ENCODE measurements at places on chromosomes 11 and 22.

- DNase-seq = no peak
Measured at GRCh38 chr22:45548991-45549761, 46.5 kb downstream of the FBLN1 start.

GRCh38 chr11:36702330-36703054 lies 104.5 kb upstream of the RAG2 start:
- DNase-seq = no peak

DNA sequence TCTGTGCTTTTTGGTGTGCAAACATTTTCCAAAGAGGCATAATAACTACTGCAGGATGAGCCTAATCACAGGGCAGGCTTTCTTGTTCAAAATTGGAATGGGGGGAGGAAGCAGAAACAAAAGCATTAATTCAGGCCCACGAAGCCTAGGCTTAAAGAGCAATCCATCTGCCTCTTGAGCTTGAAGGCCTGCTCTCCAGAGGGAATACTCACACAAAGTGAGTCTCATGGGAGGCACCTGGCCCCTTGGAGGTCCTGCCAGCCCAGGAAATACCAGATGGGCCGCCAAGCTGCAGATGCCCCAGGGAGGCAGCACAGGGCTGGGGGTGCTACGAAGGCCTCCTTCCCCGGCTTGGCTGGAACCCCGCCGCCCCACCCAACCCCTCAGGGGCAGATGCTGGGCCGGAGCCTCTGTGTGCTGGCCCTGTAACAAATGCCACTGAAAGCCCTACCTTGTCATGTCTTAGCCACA lies 39.3 kb upstream of the COMT start:
- no peak for DNase-seq

GRCh38 chr11:76062733-76063132 lies 143.6 kb downstream of the WNT11 start:
- no peak for DNase-seq

DNA sequence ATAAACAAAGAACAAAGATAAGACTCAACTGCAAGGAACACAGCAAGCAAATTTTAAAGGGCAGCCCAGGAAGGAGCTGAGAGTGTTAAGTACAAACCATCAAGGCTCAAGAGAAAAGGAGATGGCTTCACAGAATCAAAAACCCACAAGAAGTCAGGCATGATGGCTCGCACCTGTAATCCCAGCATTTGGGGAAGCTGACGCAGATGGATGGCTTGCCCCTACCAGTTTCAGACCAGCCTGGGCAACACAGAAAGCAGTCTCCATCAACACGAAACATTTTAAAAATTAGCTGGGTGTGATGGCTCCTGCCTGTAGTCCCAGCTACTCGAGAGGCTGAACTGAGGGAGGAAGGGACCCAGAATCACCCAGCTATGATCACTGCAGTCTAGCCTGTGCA lies 32.6 kb downstream of the MAPK1 start:
- DNase-seq = no peak

DNA sequence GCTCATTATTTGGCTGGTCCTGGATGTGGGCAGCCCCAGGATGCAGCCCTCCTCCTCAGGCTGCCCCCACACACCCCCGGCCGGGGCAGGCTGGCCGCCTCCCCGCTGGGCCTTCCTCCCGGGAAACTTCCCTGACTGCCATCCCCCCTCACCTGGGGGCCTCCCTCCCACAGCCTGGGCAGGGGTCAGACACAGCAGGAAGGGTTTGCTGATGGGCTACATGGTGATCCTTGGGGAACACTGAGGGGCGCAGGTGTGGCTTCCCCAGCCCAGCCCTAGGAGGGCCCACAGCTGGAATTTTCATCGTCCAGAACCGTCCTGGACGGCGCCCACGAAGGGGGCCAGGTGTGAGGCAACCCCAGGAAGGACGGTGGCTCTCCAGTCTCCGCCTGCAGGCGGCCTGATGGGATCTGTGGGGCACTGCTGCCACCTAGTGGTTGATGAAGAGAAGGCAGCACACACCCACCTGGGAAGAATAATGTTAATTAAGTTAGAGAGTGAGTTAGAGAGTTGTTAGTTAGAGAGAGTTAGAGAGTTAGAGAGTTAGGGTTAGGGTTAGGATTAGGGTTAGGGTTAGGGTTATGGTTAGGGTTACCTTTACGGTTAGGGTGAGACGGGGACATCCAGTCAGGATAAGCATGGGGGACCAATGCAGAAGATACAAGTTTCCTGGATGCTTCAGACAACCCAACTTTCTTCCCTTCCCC lies 75.9 kb upstream of the PRR5 start:
- peak; percentile 52 for DNase-seq

- no peak for DNase-seq
Measured at GRCh38 chr22:31752096-31752847, 1.5 kb upstream of the DEPDC5 start.

- no peak for DNase-seq
Measured at GRCh38 chr11:130389335-130389935, 39.0 kb downstream of the ADAMTS8 start.

DNA sequence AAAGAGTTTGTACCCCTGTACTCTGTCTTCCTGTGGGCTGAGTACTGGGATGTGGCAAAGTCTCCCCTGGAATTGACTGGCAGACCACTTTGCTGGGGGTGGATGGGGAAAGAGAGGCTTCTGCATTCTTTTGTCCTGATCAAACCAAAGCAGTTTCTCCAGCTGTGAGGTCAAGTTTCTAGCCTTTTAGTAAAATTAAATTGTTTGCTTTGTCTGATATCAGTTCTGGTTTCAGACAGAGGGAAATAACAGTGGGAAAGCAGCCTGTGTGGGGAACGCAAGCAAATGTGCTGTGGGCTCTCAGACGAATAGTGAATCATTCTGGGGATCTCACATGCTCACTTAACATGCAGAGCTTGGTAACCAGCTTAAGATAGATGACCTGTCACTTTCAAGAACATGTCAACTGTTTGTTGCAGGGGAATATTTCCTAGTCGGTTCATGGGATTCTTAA lies 151.6 kb downstream of the FAT3 start:
- DNase-seq = no peak

GRCh38 chr11:79046366-79046765 lies 394.5 kb downstream of the TENM4 start:
- DNase-seq = no peak

GRCh38 chr11:117064275-117064674 lies 34.0 kb downstream of the SIK3 start:
- no peak for DNase-seq

DNA sequence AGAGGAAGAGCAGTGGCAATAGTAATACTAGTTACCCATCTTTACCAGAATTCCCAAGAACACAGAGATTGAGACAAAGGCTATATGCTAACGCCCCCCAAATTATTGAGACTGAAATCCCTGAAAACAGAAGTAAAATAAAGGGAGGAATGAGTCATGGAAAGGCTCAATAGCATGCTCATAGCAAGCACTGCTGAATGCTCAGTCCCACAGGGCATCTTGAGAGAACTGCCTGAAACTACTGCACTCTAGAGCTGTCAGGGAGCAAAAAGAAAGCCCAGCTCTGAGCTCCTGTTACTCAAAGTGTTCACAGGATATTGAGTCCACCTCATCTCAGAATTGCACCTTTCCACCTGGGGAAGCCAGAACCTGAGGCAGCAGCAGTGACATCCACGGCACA lies 44.1 kb upstream of the FIBIN start:
- no peak for DNase-seq

DNA sequence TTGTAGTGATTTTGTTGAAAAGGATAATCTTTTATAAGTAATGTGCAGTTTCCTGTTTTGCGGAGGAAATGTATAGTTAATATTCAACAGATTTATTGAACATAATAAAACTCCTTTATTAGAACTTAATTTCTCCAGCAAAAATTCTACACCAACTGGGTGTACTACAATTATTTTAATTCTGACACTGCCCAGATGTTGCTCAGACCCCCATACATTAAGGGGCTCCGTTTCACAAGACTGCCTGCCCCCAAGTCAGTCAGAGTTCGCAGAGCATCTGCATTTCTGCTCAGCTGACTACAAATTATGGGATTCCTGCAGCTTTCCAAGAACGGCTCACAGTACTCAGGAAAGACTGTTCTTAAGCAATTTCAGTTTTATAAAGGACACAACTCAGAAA lies 6.2 kb downstream of the CEP57 start:
- DNase-seq = no peak

GRCh38 chr22:23064381-23065068 lies 5.8 kb upstream of the GNAZ start:
- DNase-seq = no peak

DNA sequence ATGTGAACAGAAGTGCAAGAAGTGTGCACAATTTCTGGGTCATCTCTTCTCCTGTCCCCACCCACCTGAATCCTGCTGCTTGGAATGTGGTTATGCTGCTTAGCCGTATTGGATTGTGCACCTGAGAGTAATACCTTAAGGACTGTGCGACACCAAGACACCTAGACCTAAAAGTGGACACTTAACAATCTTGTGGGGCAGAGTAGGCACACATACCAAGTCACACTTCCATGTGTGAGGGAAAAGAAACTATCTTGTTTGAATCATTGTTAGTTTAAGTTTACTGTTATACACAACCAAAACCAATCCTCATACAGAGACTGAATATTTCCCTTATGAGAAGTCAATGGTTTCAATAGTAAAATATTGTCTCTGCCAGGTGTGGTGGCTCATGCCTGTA lies 93.7 kb downstream of the CCDC83 start:
- no peak for DNase-seq

DNA sequence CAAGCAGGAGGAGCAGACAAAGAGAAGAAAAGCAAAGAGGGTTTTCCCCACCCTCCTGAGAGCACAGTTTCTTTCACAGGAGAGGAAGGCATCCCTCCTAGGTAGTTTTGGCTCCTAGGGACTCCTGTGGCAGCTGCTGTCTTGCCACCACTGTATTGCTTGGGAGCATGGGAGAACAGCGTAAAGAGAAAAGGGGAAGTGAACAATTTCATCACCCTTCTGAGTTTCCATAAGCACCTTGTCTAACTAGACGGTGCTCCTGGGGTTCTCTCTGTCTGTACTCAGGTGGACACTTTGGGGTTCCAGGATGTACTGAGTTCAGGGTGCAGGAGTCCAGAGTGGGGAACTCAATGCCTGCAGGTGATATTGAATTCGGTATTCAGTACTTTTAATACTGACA lies 1430.5 kb downstream of the TBC1D22A start:
- no peak for DNase-seq

- no peak for DNase-seq
Measured at GRCh38 chr22:48138855-48139254, 1376.4 kb downstream of the TBC1D22A start.

GRCh38 chr11:60143768-60144167 lies 39.1 kb downstream of the MS4A6A start:
- no peak for DNase-seq

DNA sequence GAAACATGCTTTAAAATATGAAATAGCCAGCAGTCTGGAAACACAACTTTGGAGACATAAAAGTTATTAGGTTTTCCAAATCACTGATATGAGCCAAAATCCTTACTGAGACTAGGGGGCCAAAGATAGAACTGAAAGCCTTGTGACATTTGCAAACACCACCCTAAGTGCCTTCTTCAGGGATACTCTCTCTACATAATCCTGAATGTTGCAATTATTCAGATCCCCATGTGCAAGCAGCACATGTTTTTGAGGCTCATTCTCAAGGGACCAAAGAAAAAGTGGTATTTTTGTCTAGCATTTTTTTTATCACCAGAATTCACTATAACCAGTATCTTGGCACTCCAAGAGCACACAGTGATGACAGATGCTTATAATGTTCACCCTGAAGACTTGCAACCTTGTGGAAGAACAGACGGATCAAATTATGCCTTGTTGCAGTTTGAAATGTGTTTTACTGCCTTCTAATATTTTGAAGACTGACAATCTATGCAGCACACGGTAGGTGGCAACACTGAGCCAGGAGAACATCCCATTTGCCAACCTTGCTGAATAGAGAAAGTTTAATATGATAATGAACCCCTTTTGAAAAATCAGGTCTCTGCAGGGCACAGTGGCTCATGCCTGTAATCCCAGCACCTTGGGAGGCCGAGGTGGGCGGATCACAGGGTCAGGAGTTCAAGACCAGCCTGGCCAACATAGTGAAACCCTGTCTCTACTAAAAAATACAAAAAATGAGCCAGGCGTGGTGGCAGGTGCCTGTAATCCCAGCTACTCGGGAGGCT lies 78.5 kb downstream of the PLEKHA7 start:
- DNase-seq = no peak

- DNase-seq = no peak
Measured at GRCh38 chr11:69134957-69135356, 20.8 kb upstream of the SMIM38 start.

DNA sequence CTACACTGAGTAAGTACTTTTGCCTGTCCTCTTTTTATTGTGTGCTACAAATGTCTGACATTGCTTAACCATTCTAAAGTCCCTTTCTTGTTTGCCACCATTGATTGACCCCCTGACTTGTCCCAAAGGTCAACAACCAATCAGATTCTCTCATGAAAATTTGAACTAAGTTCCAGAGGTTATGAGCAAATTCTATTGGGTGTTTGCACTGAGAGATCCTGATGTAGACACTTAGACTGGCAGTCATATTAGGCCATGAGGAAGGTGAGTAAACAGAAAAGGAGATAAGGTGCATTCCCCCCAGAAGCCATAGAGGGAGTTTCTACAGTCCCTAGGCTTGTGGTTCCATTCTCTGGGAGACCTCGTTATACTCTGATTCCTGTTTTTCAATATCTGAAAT lies 101.3 kb upstream of the E2F8 start:
- no peak for DNase-seq

DNA sequence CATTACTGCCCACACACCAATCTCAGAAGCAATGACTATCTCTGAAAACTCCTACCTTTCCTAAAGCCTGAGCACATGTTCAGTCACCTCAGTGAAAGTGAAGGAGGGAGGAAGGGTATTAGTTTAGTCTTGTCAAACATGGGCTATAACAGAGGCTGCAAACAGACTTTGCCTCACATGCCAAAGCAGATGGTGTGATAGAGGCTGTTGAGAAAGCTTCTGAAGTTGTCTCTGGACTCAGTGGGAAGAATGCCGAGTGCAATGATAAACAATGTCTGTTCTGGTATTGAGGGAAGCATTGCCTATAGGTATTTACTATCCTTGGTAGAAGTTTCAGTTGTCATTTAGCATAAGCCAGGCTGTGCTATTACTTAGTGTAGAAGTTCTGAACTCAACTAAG lies 314.5 kb upstream of the CCDC90B start:
- no peak for DNase-seq

GRCh38 chr11:88689548-88690240 lies 352.2 kb upstream of the CTSC start:
- DNase-seq = no peak

DNA sequence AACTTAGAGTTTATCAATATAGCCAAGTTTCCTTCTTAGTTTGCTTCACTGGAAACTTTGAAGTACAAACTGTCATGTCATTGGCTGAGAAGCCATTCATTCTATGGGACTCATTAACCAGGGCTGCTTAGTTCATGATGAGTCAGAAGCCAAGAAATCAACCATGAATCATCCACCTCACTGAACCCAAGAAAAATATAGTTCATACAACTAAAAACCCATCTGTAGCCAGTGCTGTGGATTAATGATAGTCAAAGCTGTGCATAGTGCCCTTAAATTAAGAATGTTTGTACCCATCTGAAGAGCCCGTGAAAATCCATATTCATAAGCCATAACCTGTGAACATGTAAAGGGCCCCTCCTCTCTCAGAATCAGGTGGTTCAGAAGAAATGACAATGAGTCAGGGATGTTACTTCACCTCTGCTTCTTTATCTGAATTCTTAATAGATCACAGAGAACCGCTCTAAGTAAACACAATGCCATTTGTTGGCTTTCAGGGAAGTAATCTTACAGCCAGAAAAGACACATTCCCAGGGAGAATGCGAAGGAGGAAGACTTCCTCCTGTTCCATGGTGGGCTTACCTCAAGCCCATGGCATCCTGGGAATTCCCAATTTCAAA lies 25.4 kb downstream of the MMP20 start:
- no peak for DNase-seq
